Hindlimb muscle (tissue), 1 donor: ENCODE measurements at places on chromosomes 6 and 20.

- no peak for DNase-seq
Observed at GRCh38 chr6:134132494-134133141, 80.2 kb upstream of the SLC2A12 start.

DNA sequence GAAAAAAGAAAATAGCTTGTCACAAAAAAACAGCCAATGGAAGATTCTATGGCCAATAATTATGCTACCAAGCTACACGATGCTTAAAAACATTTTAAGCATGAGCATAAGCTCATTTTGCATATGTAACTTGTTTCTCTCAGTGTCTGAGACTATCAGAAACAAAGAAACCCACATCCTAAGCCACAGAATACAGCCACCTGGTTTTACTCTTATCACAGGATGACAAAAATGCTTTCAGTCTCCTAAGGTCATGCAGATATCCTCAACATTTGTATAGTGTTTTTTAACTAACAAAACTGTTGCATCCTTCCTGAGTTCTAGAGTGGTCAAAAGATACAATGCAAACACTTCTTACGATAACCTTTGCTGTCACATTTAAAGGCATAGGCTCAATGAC, 172.1 kb upstream of the RUNX2 start:
- DNase-seq = no peak

- no peak for DNase-seq
Observed at GRCh38 chr6:150079604-150080003, 10.7 kb upstream of the ULBP3 start.

- DNase-seq = peak; percentile 78
Observed at GRCh38 chr20:34825530-34826362, at the start of gene NCOA6. TSS of gene NCOA6 (minus strand) at chr20:34825651. CDS start at chr20:34782355, 43,296 bp downstream.

- DNase-seq = peak; percentile 93
Observed at GRCh38 chr20:17873410-17874270, 95.0 kb downstream of the SNX5 start.

DNA sequence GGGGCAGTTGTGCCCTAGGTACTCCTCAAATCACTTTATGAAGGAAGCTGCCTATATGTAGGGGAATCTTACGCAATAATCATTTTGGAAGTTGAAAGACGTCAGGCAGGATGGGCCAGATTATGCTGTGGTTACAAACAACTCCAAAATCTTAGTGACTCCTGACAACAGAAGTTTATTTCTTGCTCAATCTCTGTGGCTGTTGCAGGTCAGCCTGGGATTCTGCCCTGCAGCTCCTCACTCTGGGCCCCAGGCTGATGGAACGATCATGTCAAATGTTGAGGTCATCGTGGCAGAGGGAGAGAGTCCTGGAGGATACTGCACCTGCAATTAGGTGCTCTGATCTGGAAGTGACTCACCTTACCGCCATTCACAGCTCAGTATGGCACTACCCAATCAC, 88.4 kb downstream of the ZDHHC14 start:
- DNase-seq = no peak

DNA sequence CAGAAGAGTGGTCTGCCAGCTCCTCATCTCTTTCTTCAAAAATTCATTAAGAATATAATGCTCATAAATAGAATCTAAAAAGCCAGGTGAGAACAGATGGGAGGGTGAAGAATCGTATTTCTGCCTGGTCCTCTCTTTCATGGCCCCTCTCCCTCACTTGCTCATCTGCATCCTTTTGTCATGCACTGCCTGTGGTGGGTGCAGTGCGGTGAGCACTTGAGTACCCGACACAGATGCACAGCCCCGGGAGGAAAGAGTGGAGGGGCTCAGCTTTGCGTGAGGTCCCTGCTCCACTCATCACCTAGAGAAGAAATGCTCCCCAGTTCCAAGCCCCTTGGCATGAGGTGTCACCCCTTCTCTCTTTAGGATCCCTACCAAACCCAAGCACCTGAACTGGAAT, 58.1 kb upstream of the GLP1R start:
- DNase-seq = no peak

GRCh38 chr20:17651129-17651759, 30.8 kb downstream of the RRBP1 start:
- no peak for DNase-seq

- no peak for DNase-seq
Observed at GRCh38 chr20:3673221-3674070, 8.4 kb downstream of the ADAM33 start.

- DNase-seq = no peak
Observed at GRCh38 chr6:27062755-27063154, 184.7 kb upstream of the PRSS16 start.

- DNase-seq = no peak
Observed at GRCh38 chr6:132513831-132514545, 1.1 kb upstream of the STX7 start.

- DNase-seq = no peak
Observed at GRCh38 chr6:115442323-115442722, 618.4 kb downstream of the FRK start.

GRCh38 chr6:39228992-39229767, at the start of gene KCNK5:
TSS of gene KCNK5 (minus strand) at chr6:39229475. CDS start at chr6:39229111, 364 bp downstream.
- DNase-seq = peak; percentile 55

GRCh38 chr20:1130847-1131246, 12.4 kb downstream of the PSMF1 start:
- no peak for DNase-seq

DNA sequence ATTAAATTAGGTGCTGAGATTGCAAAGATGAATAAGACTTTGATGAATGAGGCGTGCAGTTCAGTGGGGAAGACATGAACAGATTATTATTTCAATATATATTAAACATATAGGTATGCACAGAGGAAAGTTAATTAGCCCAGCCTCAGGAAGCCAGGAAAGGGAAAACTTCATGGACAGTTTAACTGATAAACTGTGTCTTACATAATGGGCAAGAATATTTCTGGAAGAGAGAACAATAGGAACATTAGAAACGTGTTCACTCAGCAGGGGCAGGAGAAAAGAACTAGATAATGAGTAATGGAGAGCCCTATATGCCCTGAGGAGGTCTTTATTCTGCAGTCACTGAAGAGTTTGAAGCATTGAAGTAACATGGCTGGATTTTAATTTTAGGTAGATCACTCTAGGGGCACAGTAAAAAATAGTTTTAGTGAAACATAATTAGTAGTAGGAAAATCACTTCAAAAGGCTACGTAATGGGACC, 23.6 kb downstream of the CEP57L1 start:
- DNase-seq = no peak

GRCh38 chr20:34581341-34582184, 23.0 kb downstream of the MAP1LC3A start:
- no peak for DNase-seq

DNA sequence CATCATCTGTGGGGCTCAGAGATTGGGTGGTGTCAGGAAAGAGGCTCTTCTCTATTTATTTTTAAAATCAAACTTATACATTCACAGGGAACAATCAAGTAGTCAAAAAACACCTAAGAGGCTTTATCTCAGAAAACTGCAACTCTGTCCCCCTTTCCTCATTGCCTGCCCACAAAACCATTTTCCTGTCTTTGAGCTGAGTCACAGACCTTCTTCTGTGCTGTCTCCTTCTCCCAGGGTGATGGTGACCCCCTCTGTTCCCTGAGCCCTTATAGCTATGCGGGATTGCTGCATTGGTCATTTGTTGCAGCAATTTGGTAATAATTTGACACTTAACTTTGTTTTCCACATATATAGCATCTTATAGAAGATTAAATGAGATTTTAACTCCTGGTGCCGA, 195.2 kb upstream of the PROKR2 start:
- DNase-seq = no peak

- no peak for DNase-seq
Observed at GRCh38 chr6:17193106-17193775, 87.9 kb upstream of the RBM24 start.

DNA sequence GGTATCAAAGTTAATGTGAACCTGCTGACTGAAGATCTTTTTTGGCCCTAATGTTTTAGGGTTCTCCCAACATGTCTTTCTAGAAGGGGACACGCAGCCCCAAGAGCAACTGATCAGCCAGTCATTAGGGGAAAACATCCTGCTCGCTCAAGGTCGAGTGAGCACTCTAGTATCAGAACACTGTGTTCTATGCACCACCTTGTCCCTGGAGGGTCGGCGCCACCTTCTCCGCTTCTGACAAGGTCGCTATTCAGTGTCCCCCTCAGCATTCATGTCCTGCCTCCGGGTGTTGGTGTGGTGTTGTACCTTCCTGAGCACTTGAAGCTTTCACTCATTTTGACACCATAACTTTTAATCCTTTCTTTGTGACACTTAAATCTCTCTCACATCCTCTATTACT, 331.2 kb upstream of the KCNQ5 start:
- no peak for DNase-seq

GRCh38 chr20:48431653-48432493, 395.9 kb downstream of the PREX1 start:
- no peak for DNase-seq

DNA sequence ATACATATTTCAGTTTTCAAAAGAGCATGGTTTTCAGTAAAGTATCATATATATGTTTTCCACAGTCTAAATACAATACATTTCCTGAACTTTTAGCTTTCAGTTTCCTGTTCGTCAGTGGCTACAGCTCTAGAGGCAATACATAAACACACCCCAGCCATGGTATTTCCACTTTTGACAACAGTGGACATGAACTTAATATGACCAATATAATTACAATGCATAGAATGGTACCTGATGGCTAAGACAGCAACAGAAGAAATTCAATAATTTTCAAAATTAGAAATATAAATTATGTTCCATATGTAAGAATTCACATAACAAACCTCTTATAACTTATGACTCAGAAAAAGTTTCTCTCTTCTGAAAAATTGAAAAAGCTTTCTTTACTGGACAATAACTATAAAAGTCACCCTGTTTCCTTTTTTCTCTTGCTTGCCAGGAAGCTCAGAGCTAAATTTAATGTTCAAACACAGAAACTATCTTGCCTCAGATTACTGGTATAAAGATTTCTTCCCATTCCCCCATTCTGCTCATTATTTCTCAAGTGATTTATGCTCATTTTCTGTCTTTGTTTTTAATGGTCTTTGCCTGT, 19.2 kb downstream of the FKBP5 start:
- DNase-seq = no peak

- DNase-seq = peak; percentile 35
Observed at GRCh38 chr6:158376631-158377081, 64.4 kb downstream of the TULP4 start.

DNA sequence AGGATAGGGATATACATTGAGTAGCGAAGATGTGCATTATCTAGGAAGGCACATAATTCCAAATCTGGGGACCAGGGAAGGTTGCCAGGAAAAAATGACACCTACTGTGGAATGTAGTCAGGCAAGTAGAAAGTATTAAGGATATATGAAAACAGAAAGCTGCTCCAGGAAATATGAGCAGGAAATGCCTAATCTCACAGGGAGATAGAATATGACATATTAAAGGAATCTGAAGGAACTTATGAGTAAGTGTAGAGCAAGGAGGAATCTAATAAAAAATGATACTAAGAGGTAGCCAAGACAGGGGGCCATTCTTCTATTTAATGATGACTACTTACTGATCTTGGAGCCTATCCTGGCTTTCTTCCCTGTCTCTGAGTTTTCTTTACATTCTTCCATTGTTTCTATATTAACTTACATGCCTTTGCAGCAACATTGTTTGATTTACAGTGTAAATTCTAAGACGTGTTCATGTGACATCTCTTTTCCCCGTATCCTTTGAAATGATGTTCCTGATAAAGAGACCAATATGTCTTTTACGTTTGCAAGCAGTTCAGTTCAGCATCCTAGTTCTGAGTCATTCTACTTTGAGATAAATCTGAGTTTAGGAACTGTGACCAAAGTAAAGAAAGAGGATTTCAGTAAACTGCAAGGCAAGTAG, 58.6 kb downstream of the TINAG start:
- no peak for DNase-seq

DNA sequence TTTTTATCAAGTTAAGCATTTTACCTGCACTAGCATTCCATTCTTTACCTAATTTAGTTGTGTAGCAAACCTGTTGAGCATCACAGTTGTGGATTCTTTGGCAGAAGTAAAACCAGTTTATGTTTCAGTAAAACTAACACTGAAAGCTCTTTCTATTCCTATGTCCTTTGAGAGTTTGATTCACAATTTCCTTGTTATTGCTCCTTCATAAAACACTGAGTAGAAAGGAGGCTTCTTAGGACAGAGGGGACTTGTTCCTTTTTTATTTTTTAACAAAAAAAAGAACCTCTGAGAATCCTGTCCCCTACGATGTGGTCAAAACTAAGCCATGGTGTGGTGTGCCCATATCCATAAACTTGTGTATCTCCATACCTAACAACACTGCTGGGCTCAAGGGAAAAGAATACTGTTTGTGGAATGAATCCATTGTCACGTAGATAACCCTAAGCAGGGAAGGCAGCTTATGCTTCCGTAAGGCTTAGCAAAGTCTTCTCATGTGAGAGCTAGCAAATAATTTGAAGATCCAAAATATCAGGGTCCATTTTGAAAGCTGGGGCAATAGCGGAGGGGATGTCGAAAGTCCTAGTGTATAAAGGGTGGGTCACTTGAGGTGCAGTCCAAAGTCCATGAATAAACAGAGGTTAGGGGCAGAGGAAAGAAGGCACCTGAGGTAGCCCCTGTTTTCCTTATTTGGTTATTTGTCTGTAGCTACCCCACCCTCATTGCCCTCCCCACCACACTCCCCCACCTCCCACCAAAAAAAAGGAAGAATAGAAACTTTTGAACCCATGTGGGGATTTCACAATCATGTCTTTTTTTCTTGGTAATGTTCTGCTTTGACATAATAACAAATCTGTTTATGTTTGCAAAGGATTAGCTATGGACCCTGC, 71.0 kb downstream of the PLAGL1 start:
- no peak for DNase-seq

- no peak for DNase-seq
Observed at GRCh38 chr6:80922916-80923455, 816.5 kb downstream of the BCKDHB start.

- no peak for DNase-seq
Observed at GRCh38 chr6:54899442-54899841, 52.9 kb downstream of the FAM83B start.

DNA sequence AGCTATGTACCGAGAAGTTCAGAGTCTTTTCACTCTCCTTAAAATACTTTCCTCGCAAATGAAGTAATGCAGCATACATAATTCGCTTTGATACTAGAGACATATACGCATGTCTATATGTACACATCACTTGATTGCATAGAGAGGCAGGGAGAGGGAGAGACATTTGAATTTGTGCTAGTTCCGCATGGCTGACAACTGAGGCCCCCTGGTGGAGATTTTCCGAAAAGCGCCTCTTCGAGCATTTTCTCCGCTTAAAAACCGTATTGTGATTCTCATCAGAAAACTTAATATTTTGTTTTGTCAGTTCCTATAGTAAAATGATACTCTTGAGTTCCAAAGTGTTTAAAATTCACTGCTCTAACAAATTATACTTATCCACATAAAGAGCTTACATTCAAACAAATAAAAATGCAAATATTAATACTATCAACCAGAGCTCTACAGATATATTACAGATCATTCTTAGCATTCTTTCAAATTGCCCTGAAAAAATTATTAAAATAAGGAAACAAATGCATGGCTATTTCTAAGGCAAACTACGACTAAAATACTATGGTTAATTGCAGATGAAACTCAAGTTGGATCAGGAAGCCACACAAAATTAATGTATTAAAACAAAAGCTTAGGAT, 637 bp downstream of the MYLK4 start:
- DNase-seq = peak; percentile 68

- no peak for DNase-seq
Observed at GRCh38 chr20:15942130-15942529, 631.1 kb downstream of the KIF16B start.

GRCh38 chr20:54272901-54273488, 65.1 kb downstream of the PFDN4 start:
- no peak for DNase-seq

- no peak for DNase-seq
Observed at GRCh38 chr6:119426619-119427018, 77.1 kb upstream of the MAN1A1 start.
